ENCODE measurements at places on chromosomes 12 and 14.

- no peak for DNase-seq
These were observed 1.1 kb upstream of the PGF start for GRCh38 chr14:74956280-74957072.

GRCh38 chr14:71658261-71658860, 273.9 kb upstream of the RGS6 start:
- DNase-seq: no peak

DNA sequence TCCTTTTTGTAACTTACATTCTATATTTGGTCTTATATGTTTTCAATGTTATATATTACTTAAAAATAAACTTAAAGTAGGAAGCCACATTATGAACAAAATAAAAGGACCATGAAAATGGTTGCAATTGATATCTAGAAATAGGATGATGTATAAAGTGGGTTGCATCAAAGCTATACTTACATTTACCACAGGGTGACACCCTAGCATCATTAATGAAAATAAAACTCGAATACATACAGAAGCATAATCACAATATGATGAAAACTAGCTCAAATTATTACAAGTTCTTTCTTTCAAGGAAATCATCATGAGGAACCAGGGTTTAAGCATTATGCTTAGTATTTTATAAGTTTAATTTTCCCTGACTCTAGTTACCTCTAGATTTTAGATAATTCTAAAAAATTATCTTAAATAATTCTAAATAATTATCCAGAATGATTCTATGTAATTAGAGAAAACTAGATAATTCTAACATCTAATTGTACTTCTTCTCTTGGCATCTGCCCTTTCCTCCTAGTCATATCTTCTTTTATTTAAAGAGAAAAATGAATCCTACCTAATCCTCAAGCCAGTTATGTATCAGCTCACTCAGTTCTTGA, 31.2 kb downstream of the TAS2R7 start:
- DNase-seq: no peak

GRCh38 chr14:91292491-91292890, 48.0 kb upstream of the GPR68 start:
- DNase-seq: no peak

DNA sequence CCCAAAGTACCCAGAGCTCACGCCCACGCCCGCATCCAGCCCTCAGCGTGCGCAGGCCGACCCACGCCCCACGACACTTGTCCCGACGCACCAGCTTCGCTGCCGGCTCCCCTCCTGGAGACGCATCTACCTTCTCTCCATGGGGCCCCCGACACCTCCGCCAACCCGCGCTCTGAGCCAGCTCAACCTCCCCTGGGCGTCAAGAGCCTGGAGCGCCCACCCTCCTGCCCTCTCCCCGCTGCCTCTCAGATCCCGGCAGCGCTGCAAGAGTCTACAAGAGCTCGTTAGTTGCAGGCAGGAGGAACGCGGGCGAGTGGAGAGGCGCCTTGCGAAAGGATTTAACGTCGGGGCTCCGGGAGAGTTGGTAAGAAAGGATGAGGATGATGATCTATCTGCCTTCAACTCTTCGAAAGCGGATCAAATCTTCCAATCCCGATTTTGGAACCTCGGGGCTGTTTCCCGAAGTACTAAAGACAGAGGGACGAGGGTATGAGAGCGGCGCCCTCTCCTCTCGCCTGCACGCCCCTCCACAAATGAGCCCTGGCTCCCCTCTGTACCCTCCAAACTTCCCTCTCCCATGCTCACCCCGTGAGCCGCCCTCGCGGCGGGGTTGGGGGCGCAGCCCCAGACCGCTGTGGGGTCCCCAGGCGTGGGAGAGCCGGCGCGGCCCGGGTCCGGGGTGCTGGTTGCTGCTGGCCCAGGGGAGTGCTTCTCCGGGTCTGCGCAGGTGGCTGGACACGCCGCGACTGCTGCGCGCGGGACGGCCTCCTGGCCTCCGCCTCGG, 979 bp downstream of the LTBP2 start:
- no peak for DNase-seq

DNA sequence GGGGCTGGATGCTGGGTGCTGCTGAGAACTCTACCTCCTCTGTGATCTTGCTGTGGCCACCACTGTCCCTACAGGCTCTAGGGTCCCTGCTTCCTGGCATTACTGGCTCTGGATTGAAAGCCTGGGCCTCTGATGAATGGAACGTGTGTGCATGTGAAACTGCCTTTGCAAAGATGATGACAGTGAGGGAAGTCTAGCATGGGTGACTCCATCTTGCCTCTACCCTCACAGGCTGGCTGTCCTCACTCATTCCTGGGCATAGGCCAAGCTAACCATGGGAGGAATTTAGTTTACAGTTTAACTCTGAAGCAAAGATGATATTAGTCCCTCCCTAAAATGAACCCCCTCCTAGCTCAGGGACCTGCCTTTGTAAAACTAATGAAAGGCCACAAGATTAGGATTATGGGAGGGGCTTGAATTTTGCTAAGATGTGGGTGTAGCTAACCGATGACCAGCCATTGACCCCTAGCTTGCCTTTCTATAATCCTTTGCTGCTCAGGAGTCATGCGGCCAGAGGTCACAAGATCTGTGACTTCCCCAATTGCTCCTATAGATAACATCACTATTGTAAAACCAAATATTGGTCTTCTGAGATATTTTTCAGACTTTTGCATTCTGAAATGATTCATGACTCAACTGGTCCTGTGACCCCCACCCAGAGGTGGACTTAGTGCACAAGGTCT, 2.2 kb upstream of the C1S start:
- DNase-seq: no peak

DNA sequence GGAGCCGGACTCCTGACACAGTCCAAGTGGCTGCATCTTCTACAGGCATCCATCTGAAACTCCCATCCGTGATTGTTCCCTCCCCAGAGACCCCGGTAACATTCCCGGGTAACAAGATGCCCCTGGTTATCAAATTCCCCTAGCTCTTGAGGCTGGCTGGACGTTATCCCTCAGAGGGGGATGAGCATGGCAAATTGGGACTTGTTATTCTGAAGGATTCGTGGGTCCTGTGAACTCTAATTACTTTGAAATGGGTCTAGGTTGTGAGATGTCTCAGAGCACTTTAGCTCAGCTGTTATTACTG, 642 bp upstream of the PAN2 start:
- DNase-seq: no peak

- no peak for DNase-seq
These were observed 5.4 kb downstream of the C1QL4 start for GRCh38 chr12:49331380-49332222.

DNA sequence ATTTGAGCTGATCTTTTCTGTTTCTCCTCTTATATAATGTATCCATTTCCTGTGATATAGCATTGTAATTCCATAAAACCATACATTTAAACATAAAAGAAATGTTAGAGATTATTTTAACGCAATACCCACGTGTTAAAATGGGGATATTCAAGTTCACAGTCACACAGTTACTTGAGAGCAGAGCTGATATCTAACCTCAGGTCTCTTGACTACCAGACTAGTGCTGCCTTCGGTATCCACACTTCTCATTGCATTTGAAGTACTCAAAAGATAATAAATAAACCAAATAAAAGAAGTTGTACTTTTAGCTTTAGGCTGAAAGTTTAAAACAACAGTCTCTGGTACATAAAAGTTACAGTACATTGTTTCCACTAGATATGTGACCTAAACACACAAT, 2.9 kb downstream of the CLECL1 start:
- DNase-seq: no peak

- DNase-seq: no peak
These were observed at the start of gene BEGAIN for GRCh38 chr14:100587086-100587762. TSS of gene BEGAIN (minus strand) at chr14:100587417. CDS start at chr14:100587290, 127 bp downstream.

DNA sequence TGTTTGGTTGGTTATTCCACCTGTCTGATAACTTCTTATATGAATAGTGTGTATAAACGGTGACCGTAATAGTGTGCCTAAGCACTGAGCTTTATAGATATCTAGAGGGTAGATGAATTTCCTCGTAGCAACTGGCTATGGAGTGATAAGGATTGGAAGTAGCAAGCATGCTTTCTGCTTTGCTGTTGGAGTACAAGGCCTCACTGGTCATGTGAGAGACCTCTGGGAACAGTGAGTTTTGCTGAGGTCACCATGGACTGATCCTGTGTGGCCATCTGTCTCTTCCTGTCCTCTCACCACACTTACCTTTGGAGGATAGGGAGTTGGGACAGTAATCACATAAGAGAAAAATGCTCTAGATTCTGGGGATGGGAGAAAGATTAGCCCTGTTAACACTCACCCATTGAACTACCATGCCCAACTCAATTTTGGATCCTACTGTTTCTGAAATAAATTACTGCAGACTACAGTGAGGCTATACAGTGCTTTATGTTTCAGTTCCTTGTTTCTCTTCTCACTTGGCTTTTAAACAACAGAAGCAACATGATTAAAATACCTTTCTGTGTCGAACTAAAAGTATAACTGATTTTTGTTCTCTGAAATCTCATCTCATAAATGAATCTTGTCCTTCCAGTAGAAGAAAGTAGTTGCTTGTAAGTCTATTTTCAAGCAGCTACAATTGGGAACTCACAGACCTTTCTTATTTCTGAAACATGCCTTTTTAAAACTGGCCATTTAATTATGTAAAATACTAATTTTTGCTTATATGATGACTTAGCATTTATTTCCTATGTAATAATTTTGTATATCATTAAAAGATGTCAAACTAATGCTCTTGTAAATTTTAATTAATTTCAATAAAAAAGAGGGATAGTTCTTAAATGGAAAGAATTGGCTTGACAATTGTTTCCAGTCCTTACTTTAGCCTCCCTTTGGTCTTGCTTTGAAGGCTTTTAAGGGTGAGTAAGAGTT, 8.3 kb downstream of the TMX1 start:
- no peak for DNase-seq

DNA sequence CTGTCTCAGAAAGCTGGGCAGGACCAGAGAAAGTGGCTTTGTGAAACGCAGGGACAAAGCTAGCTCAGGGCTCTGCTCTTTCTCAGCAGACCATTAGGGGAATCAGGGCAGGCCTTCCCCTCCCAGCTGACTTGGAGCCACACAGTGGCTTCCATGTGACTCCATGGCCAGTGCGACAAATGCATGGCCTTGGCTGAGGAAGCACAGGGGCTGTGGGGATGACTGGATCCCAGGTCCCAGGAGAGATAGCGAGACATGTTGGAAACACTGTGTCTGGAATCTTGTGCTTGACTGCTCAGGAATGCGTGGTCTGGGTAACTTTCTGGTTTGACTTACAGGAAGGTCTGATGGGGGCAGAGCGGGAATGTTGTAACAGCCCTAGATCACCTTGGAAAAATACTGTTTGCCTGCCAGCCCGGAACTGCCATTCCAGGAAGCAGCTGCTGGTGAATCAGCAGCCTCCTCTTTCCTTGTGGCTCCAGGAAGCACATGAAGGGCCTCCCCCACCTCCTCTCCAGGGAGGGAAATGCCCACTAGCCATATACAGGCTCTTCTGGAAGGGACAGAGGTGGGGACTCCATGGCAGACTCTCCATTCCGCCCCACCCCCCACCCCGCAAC, 133.5 kb upstream of the HIF1A start:
- DNase-seq: no peak

GRCh38 chr12:15494329-15495046, 172.2 kb downstream of the PTPRO start:
- DNase-seq: no peak

DNA sequence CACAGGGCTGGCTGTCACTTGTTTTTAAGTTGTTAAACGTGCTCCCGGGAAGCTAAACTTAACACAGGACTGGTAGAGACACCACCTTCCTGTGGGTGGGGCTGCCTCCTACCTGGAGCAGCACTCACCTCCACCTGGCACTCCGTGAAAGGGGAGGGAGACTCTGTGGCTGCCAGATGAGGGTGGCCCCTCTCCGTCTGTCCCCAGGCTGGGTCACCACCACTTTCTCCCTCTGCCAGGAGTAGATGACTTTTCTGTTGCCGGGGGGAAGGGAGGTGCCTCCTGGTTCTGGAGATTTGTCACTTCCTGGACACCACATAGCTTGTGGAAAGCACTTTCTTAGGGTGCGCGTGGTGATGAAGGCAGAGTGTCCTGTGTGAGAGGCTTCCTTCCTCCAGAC, 81.3 kb downstream of the WDR20 start:
- DNase-seq: no peak

GRCh38 chr14:93049315-93049714, 66.4 kb downstream of the ITPK1 start:
- DNase-seq: no peak

DNA sequence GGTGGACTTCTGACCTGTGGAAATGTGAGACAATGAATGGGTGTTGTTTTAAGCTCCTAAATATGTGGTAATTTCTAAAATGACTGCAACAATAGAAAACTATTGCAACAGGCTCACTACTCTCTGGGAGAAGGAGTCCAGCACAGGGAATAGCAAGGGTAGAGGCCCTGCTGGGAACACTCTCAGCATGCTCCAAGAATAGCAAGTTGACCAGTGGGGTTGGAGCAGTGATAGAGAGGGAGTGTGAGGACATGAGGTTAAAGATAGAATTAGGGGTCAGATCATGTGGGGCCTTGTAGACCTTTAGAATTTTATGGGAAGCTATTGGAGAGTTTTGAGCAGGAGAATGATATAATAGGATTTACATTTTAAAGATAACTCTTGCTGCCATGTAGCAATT, 346.7 kb upstream of the CCDC196 start:
- DNase-seq: no peak

- DNase-seq: no peak
These were observed 2.7 kb downstream of the NCKAP5L start for GRCh38 chr12:49825360-49825970.

DNA sequence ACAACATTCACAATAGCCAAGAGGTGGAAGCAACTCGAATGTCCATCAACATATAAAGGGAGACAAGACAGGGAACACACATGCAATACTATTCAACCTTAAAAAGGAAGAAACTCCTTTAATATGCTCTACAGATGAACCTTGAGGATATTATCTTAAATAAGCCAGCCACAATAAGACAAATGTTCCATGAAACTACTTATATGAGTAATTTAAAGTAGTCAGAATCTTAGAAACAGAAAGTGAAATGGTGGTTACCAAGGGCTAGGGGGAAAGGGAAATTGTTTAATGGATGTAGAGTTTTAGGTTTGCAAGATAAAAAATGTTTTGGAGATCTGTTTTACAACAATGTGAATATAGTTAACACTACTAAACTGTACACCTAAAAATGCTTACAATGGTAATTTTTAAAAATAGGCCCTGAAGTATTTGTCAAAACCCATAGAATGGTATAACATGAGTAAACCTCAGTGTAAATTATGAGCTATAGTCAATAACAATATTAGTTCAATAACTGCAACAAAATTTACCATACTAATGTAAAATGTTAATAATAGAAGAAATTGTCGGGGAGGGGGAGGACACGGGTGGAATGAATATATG, 71.1 kb downstream of the EGLN3 start:
- DNase-seq: no peak

DNA sequence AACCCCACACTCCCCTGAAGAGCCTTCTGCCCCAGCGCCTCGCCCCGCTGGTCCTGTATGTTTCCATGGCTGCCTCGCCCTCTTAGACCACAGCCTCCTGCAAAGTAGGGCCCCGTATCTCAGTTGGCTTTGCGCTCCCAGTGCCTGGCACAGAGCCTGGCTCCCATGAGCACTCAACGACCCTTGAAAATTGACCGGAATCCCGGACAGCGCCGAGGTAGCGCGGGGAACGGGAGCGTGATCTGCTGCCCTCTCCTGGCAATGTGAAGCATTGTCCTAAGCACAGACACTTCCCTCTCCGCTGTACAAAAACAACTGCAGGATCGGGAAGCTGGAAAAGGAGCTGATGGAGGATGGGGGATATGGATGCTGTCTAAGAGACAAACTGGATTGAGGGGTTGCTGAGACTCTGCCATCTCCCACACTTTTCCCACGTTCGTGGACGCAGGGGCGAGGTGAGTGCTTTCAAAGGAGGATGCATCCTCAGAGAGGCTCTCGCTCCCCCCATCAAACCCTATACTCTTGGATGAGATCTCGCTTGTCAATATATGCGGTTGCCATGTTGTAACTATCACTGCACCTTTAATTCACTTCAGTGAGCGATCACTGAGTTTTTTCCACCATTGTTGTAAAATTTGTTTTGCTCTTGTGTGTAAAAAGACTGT, 10.7 kb upstream of the FKBP4 start:
- peak; percentile 27 for DNase-seq

All from stimulated activated CD4-positive, alpha-beta T cell treated with anti-CD3 and anti-CD28 coated beads, Interleukin-12 subunit alpha, Interleukin-12 subunit beta, amount 100 ng/mL, for 48 hours (primary cell).